ENCODE measurements at places on chromosomes 7 and 10. TPM values are rescaled to one million over a fixed set of nuclear protein-coding genes. Genes with fewer than 3 reads are reported as not detected.

DNA sequence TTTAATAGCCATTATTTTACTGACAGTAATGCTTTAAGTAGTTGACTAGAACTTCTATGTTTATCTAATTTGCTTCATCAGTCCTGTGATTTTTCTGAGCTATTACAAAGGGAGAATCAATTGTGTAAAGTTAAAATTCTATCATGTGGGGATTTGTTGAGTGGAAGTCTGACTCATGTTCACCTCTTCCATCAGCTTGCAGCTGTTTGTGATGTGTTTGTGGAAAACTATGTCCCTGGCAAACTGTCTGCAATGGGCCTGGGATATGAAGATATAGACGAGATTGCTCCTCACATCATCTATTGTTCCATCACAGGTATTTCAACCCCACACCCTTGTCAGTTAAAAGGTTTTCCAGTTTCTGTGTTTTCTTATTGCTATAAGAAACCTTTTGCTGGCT is 59.9 kb downstream of the SUGCT start:
- no peak for DNase-seq

- DNase-seq, result no peak
These were observed 4.6 kb upstream of the TSPAN14 start for GRCh38 chr10:80449520-80449919.

DNA sequence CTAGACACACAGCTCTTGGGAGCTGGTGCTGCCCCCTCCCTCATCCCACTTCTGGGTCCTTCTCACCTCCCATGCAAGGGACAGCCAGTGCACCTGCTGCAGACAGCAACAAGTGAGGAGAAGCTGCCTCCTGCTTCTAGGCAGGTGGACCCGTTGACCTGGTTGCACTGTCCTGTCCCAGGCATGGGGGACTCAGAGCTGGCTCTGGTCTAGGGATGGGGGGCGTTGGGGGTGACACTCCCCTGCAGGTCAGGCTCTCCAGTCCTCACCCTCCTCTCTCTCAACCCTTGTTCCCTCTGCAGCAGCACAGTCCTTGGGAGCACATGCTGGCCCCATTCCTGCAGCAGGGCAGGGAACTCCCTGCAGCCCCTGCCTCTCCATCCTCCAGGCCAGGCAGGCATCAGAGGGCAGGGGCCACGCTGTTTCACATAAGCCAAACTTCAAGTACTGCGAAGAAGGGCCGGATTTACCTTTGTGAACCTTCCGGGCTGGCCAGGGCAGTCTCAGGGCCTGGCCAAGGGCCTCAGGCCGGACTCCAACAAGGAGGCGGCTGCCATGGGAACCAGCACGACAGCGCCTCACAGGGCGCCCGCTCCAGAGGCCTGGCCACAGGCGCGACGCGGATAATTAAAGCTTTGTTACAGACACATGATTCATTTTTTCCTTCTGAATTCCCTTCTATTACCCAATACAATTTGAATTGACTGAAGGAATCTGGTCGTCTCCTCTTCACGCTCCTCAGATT is 48.5 kb downstream of the RASGEF1A start:
- DNase-seq, result no peak

The NYAP1 gene
- 0.10 TPM for polyA plus RNA-seq

The CDHR1 gene
- not detected for polyA plus RNA-seq

GRCh38 chr10:114726820-114727271 is 68.8 kb upstream of the ABLIM1 start:
- DNase-seq, result no peak

GRCh38 chr10:45500304-45500703 is 126.3 kb downstream of the ALOX5 start:
- DNase-seq, result no peak

DNA sequence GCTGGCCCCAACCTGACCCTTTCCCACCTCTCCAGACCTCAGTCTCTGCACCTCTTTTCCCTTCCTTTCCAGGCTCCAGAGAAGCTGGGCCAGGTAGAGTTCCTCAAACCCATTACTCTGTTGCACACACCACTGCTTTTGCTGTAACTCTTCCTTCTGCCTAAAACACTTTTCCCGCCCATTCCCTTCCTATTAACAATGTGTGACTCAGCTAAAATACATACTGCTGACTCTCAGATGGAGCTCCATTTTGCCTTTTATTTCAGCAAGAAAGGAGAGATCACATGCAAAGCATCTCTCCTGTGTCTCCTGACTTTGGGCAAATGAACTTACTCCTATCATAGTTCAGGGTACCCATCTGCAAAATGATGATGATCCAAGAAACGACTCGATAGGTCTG is 201.0 kb downstream of the CALN1 start:
- DNase-seq, result no peak

DNA sequence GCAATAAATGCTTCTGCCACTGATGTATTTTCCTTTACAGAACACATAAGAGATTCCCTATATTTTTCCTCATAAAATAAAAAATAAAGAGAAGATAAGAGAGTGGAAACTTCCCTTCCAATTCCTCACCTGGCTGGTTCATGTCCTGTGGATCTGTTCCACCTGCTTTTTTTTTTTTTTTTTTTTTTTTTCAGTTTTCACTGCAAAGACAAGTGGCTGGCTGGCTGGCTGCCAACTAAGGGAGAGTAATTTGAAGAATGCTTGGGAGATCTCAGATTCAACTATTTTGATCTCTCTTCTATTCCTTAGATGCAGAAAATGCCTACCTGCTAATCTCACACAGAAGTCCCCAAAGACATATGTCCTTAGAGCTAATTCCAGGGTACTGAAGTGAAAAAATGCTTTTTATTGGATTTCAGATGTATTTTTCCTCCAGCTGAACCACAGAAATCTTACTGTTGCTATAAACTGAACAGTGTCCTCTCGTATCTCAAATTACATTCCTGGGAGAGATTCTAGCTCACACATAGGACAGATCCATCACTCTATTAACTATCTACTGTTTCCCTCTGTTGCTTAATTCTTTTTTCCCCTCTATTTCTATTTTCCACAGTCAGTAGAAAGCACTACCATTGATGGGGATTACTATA is 120.8 kb downstream of the NRCAM start:
- no peak for DNase-seq

The KIAA1549 gene
- 2.5 TPM for polyA plus RNA-seq

DNA sequence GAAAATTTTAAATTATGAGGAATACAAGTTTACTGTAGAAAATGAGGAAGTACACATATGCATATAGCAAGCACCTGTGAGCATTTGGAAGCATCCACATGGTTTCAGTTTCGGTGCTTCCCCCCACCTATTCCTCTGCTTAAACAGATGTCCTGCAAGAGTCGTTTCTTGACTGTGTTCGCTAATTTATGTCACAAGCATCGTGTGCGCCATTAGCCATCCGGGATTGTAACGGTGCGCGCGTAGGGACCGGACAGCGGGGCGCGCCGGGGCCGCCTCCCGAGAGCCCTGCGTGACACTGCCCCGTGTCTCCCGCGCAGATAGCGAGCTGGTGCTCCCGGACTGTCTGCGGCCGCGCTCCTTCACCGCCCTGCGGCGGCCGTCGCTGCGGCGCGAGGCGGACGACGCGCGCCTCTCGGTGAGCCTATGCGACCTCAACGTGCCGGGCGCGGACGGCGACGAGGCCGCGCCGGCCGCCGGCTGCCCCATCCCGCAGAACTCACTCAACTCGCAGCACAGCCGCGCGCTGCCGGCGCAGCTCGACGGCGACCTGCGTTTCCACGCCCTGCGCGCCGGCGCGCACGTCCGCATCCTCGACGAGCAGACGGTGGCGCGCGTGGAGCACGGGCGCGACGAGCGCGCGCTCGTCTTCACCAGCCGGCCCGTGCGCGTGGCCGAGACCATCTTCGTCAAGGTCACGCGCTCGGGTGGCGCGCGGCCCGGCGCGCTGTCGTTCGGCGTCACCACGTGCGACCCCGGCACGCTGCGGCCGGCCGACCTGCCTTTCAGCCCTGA is 90.9 kb downstream of the NEURL1 start:
- DNase-seq, result no peak

DNA sequence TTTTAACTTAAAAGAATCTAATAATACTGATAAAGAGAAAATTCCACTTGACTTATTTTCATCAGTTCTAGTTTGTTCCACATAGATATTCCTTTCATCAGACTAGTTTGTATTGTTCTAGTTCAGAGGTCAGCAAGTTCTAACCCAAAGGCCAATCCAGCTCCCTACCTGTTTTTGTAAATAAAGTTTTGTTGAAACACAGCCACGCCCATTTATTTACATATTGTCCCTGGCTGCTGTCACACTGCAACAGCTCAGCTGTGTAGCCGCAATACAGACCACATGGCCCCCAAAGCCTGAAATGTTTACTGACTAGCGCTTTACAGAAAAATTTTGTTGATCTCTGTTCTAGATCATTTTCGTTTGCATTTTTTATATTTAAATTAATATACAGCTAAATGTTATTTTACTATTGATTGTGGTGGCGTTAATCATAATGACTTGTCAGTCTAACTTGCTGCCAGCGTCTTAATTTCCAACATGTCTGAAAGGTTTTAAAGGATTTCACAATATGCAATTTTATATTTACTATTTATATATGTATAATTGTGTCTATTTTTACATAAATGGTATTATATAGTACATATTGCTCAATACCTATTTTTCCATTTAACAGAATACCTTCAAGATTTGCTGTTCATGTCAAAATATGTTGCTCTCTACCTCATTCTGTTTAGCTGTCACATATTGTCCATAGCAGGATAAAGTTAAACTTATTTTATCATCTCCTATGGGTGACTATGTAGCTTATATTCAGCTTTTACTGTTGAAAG is 159.3 kb downstream of the DYNC1I1 start:
- DNase-seq, result no peak

DNA sequence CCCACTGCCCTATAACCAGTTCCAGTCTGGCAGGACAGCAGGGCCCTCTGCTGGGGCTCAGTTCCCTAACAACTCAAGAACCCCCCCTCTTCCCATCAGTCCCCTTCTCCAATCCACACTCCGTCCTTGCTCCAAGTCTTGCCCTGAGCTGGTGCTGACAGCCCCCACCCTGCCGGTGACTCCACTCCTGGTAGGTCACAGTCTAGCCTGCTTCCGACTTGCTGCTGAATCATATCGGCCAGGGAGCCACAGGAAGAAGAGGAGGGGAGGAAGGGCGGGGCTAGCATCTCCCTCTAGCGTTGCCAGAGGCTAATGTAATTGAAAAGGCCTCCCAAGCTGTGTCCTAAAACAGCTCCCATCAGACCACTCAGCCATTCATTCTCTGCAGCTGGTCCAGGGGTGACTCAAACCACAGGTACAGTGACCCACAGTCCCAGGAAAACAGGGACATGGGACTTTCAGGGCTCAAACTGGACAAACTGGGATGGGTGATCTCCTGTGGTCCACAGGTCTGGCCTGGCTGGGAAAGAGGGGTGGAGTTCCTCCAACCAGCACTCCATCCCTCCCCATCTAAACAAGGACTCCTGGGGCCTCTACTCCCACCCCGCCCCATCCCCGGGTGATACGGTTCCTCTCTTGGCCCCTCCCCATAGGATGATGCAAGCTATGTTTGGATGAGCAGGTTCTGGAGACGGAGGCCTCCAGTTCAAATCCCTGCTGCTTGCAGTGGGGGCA is 158.8 kb downstream of the SH3PXD2A start:
- DNase-seq, result peak; percentile 77

DNA sequence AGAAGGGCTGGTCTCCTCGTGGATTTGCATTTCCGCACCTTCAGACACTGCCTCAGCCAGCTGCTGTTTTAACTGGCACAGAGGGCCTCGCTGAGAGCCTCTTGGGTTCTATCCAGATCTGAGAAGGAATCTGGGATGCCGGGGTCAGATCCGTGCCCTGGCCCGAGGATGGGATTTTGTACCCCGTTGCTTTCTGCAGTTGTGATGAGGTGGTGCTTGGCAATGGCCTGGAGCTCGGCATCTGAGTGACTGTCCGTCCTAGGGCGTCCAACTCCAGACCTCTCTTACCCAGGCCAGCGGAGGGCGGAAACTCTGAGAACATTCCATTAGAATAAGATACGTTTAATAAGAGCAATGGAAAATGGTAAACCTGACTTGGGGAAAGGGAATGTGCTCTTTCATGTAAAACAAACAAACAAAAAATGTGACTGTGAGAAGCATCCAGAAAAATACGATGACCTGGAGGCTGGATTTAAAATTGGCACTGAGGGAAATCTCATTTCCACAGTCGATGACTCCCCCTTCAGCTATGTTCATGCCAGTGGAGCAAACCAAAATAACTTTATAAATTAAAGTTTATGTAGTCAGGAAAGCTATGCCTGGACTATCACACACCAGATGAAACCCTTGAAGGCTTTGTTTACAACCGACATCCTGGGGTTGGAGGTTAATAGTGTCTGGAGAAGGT is 39.6 kb downstream of the GRK5 start:
- DNase-seq, result peak; percentile 97

The CHN2 gene
- not detected for polyA plus RNA-seq

The EGR2 gene
- polyA plus RNA-seq, result 1.9 TPM

The WDR86 gene
- polyA plus RNA-seq, result 0.04 TPM

DNA sequence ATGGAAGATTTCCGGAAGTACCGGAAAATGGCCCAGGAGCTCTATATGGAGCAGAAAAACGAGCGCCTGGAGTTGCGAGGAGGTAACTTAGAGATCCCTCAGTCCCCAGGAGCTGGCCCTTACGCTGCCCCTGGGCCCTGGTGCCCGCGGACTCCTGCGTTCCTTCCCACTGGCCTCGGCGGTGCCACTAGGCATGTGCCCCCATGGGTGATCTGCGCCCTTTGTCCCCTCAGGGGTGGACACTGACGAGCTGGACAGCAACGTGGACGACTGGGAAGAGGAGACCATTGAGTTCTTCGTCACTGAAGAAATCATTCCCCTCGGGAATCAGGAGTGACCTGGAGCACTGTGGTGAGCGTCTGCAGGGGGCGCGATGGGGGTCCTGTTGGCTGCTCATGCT is 24.2 kb upstream of the CHST12 start:
- no peak for DNase-seq

The CYP2C19 gene
- not detected for polyA plus RNA-seq

DNA sequence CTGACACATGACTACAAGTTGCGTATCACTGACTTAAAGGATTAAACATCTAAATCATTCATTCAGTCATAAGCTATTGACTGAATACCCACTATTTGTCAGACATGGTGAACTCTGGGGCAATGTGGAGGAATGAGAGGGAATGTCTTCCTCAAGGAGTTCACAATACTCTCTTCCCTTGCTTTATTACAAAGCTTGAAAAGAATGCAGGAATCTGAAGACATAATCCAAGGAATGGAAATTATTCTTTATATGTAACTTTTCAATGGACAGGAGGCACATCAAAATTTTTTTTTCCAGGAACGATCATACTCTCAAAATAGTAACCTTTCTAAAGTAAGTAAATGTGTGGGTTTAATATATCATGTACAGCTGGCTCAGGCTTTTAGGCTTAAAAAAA is 111.9 kb downstream of the ATXN7L1 start:
- no peak for DNase-seq

The GDF2 gene
- not detected for polyA plus RNA-seq

Measured in BJ (cell line).